C1 segment of cervical spinal cord (tissue), 14 donors: ENCODE measurements at places on chromosomes 3 and 15.

- no peak for DNase-seq
These were observed 134.8 kb downstream of the ASB7 start for GRCh38 chr15:100737214-100737613.

DNA sequence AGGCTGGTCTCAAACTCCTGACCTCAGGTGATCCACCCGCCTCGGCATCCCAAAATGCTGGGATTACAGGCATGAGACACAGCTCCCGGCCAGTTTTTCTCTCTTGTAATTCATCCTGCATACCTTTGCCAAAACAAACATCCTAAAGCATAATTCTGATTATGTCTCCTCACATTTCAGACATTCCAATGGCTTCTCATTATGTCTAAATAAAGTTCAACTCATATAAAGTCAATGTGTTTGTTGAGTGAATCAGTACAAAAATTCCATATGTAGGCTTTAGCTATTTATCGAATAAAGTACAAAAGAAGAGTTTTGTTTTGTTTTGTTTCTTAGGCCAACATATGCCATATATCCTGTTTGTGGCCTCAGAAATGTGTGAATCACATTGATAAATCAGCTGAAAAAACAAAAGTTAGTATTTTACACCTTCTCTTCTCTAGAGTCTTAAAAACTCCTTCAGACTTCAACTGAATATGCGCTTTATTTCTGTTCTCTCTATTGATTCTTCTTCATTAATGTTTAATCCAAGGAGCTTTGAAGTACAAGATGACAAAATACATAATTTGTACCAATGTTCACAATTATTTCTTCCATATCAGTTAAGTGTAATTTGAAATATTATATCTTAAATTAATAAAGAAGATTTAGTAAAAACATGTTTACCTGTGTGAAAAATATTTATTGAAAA is 165.8 kb downstream of the MECOM start:
- DNase-seq: no peak

DNA sequence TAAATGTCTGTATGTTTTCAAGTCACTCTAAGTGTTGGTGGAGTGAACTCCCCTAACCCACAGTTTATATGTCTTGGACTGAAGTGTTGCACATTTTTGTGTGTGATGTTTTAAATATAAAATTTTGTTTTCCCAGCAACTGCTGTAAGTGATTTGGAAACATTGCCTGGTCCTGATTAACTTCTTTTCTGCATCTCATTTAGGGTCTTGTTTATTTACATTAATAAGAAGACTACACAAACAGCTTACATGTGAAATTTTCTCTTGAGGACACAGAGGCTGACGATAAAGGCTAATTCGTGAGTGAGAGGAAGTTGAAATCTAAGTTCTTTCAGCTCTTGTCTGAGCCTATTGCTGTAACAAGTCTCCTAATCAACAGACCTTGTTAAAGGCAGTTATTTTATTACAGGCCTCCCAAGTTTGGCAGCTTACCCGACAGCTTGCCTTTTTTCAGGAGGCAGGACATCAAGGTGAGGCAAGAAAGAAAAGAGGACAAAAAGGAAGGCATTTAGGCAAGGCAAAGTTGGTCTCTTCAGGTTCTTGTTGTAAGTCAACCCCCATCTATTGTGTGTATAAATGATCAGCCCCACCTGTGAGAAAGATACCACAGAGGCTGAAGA is 177.7 kb upstream of the NR2E3 start:
- no peak for DNase-seq

GRCh38 chr15:84962955-84963354 is 18.7 kb upstream of the PDE8A start:
- DNase-seq: no peak

DNA sequence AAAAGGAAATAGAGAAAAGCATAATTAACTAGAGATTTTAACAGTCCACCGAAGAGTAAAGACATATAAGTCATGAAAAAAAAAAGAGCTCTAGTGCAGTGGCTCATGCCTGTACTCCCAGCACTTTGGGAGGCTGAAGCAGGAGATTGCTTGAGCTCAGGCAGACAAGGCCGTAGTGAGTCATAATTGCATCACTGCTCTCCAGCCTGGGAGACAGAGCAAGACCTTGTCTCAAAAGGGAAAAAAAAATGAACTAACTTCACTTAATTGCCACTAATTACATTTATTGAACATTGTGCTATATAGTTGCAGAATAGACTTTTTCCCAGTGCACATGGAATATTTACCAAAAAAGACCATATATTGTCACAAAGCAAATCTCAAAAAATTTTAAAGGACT is 221.8 kb downstream of the CBLB start:
- no peak for DNase-seq
